ENCODE measurements at places on chromosomes 6 and 20. TPM values are rescaled to one million over a fixed set of nuclear protein-coding genes. Genes with fewer than 3 reads are reported as not detected.

DNA sequence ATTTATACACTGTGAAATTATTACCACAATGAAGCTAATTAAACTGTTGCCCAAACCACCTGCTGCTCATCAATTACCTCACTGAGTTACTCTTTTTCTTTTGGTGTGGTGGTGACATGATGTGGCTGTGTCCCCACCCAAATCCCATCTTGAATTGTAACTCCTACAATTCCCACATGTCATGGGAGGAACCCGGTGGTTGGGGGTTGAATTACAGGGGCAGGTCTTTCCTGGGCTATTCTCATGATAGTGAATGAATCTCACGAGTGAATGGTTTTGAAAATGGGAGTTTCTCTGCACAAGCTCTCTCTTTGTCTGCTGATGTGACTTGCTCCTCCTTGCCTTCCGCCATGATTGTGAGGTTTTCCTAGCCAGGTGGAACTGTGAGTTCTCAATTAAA, 145.0 kb downstream of the LRRC1 start:
- no peak for DNase-seq
- no peak overlapping the region for H3K27ac ChIP-seq
- no peak overlapping the region for H3K4me3 ChIP-seq
- no peaks in the 10 kb centered on the region for H3K27me3 ChIP-seq

DNA sequence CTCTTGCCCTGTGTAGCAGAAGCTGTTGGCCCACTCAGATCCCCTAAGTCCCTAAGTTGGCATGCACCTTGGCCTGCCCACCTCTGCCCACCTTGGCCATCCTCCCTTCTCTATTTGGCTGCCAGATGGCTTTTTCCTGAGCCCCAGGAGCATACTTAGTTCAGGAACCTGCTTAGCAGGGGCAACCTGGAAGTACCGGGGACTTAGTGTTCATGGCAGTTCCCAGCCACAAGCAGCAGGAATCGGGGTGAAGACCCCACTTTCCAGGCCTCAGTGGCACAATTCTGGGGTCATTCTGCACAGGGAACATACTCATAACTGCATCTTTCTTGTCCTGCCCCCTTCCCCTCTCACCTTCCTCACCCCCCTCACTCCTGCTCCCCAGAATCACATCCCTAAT, 158.0 kb upstream of the PMEPA1 start:
- H3K4me3 ChIP-seq = no peak overlapping the region
- H3K27ac ChIP-seq = no peak overlapping the region
- no peaks in the 10 kb centered on the region for H3K36me3 ChIP-seq
- no peaks in the 10 kb centered on the region for H3K27me3 ChIP-seq
- no peaks in the 10 kb centered on the region for H3K4me1 ChIP-seq

CST4 gene
- total RNA-seq = not detected

- H3K36me3 ChIP-seq = no peaks in the 10 kb centered on the region
- DNase-seq = peak; percentile 77
- H3K4me3 ChIP-seq = no peak overlapping the region
- H3K4me1 ChIP-seq = no peaks in the 10 kb centered on the region
- no peaks in the 10 kb centered on the region for H3K27me3 ChIP-seq
Measured at GRCh38 chr20:21615617-21616080, 89.8 kb upstream of the PAX1 start.

- H3K27ac ChIP-seq = no peak overlapping the region
- peak; percentile 77 for DNase-seq
- H3K27me3 ChIP-seq = peaks cover 95% of the 10 kb centered on the region
- peaks cover 3% of the 10 kb centered on the region for H3K36me3 ChIP-seq
- H3K4me1 ChIP-seq = no peaks in the 10 kb centered on the region
Measured at GRCh38 chr20:22577515-22578220, 6.7 kb downstream of the FOXA2 start.

RAET1G gene
- not detected for total RNA-seq

PNPLA1 gene
- not detected for total RNA-seq

DNA sequence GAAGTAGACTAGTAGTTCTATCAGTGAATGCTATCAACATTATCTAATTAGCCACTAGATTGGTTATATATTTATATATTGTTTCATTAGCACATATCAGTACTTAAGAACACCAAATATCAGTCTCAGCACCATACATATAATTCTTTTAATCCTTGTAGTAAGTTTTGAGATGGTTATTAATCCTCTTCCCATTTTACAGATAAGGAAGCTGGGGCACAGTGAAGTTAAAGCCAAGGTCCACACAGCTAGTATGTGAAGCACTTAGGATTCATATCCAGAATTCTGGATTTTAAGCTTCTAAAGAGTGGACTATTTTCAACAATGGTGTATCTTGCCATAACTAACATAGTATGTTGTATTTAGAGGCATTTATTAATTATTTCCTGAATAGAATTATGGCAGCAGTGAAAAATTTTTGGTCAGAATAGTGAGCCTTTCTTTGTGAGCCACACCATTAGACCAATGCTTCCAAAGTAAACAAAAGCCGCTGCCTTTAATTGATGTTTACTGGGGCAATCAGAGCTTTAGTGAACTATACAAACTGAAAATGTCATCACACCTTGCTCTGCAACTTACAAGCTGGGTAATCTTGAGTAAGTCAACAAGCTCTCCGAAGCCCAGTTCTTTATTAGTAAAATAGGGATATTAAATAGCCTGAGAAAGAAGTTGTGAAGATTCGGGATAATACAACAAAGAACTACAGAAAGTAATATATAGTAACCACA, 41.9 kb upstream of the HBS1L start:
- H3K27me3 ChIP-seq = no peaks in the 10 kb centered on the region
- H3K36me3 ChIP-seq = no peaks in the 10 kb centered on the region
- no peak overlapping the region for H3K4me3 ChIP-seq
- DNase-seq = no peak
- no peak overlapping the region for H3K27ac ChIP-seq
- no peaks in the 10 kb centered on the region for H3K4me1 ChIP-seq

PRPH2 gene
- 0.31 TPM for total RNA-seq

DNA sequence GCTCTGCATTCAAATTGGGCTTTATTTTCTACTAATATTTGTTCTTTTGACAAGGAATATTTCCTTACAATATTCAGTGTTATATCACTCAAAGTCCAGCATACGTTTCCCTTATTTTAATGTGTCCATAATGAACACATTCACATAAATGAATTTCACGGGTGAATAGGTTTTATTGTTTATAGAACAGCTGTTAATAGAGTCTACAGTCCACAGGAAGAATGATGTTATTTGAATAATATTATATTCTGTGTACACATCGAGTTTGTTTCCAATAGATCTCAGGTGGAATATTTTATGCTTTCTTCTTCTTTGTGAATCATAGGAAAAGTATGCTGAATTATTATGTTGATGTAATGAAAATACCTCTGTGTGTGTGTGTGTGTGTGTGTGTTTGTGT, 582.4 kb downstream of the CDH26 start:
- no peaks in the 10 kb centered on the region for H3K27me3 ChIP-seq
- no peak overlapping the region for H3K27ac ChIP-seq
- H3K4me3 ChIP-seq = no peak overlapping the region
- H3K36me3 ChIP-seq = no peaks in the 10 kb centered on the region
- no peak for DNase-seq

DNA sequence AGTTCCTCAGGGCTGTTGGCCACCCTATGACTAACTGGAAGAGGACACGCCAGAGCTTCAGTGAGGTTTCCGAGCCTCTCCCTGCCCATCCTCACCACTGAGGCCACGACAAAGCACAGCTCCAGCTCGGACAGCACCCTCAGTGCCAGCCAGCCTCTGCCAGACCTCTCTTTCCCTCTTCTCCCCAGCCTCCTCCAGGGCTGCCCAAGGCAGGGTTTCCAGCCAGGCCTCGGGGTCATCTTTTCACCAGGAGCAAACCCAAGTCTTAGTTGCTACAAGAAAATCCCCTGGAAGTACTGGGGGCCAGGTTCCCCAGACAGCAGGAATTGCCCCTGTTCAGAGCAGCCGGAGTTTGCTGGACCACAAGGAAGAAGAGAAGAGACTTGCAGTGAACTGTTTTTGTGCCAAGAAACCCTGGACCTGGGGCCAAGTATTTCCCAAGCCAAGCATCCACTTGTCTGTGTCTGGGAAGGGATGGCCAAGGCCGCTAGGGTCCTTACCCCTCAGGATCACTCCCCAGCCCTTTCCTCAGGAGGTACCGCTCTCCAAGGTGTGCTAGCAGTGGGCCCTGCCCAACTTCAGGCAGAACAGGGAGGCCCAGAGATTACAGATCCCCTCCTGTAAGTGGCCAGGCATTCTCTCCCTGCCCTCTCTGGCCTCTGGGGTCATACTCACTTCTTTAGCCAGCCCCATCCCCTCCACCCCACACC, 41.6 kb downstream of the PLAGL2 start:
- no peak for DNase-seq
- no peak overlapping the region for H3K4me3 ChIP-seq

TMEM217 gene
- 1.1 TPM for total RNA-seq

DNA sequence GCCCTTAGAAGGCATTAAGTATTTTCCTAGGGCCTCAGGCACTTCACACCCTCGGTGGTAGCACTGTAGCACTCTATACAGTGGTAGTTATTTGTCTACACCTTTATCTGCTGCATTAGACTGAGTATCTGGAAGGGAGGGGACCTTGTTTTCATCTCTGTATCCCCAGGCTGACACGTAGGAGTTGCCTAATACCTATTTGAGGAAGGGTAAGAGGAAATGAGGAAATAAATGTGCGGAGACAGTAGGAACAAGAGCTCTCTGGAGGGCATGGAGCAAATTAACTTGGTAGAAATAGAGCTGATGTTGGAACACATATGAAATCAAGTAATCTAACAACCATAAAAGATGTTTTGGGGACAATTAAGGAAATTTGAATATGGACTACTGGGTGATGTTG, 3.9 kb downstream of the CNPY3 start:
- no peaks in the 10 kb centered on the region for H3K27me3 ChIP-seq
- H3K27ac ChIP-seq = no peak overlapping the region
- no peak overlapping the region for H3K4me3 ChIP-seq
- H3K36me3 ChIP-seq = peaks cover 58% of the 10 kb centered on the region
- no peak for DNase-seq
- no peaks in the 10 kb centered on the region for H3K4me1 ChIP-seq

- DNase-seq = peak; percentile 63
- H3K27me3 ChIP-seq = peaks cover 65% of the 10 kb centered on the region
Measured at GRCh38 chr6:27767851-27768250, 144.3 kb downstream of the OR2B2 start.

DNA sequence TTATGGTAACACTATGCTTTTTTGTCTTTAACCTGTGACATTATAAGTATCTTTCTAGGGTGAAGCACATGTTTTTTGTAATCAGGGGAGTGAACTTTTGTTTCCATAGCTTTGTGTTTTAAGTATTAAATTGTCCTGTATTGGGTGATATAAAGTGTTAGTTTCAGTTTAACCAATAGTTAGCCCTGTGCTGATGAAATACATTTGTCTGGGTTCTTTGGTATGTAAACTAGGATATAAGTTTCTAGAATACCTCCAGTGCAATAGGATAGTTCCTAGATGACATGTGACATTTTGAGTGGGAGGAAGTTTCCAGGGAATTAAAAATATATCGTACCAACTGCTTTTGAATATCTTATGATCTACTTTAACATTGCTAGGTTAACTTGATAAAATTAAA, 611.0 kb upstream of the MARCKS start:
- H3K27ac ChIP-seq = no peak overlapping the region
- H3K36me3 ChIP-seq = no peaks in the 10 kb centered on the region
- H3K4me3 ChIP-seq = no peak overlapping the region
- no peak for DNase-seq
- H3K4me1 ChIP-seq = no peaks in the 10 kb centered on the region
- H3K27me3 ChIP-seq = no peaks in the 10 kb centered on the region

IRAK1BP1 gene
- total RNA-seq = 4.0 TPM

- H3K27me3 ChIP-seq = no peaks in the 10 kb centered on the region
- H3K4me3 ChIP-seq = no peak overlapping the region
- DNase-seq = peak; percentile 29
- no peaks in the 10 kb centered on the region for H3K36me3 ChIP-seq
Measured at GRCh38 chr6:168157272-168158212, 78.5 kb upstream of the FRMD1 start.

DNA sequence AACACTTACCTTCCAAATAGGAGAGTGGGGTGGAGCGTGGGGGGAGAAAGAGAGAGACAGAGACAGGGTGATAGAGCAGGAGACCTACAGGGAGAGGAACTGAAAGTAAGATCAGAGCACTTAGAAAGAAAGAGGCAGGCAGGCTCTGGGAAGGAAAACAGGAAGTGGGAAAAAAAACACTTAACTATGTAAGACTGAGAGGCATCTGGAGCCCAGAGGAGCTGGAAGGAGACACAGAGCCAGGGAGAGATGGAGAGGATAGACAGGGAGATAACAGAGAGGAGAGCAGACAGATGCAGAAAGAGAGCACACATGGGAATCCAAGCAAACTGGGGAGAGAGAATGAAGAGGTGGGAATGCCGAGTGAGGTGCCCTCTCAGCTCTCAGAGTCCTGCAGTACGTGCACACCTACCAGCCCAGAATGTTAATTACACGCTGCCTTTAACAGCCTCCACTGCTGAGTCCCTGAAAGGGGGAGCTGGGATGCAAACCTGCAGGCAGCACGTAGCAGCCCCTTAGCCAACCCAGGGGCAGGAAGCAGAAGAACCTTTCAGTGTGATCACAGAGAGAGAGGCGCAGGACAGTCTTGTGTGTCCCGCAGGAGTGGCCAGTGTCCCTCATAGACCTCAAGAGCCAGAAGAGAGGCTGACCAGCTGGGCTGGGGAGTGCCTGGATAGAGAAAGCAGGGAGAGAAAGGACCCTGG, 132.7 kb upstream of the LRFN2 start:
- no peak overlapping the region for H3K27ac ChIP-seq
- peak overlapping the region; percentile 10 for H3K4me3 ChIP-seq
- peak; percentile 55 for DNase-seq
- H3K4me1 ChIP-seq = peaks cover 5% of the 10 kb centered on the region
- H3K36me3 ChIP-seq = no peaks in the 10 kb centered on the region

GRCh38 chr6:37515712-37516075, 16.0 kb upstream of the CCDC167 start:
- H3K27ac ChIP-seq = no peak overlapping the region
- peaks cover 6% of the 10 kb centered on the region for H3K27me3 ChIP-seq
- H3K4me3 ChIP-seq = peak overlapping the region; percentile 60
- H3K36me3 ChIP-seq = no peaks in the 10 kb centered on the region

FRS3 gene
- 4.6 TPM for total RNA-seq

CTAGE9 gene
- total RNA-seq = not detected

BNIP5 gene
- not detected for total RNA-seq

FAM83C gene
- not detected for total RNA-seq

GRCh38 chr6:25981568-25982263, 19.1 kb downstream of the TRIM38 start:
- no peaks in the 10 kb centered on the region for H3K4me1 ChIP-seq
- no peaks in the 10 kb centered on the region for H3K36me3 ChIP-seq
- H3K27me3 ChIP-seq = no peaks in the 10 kb centered on the region
- H3K27ac ChIP-seq = no peak overlapping the region

GRCh38 chr20:58967652-58968429, 13.2 kb upstream of the NELFCD start:
- no peak for DNase-seq
- H3K4me1 ChIP-seq = no peaks in the 10 kb centered on the region
- no peaks in the 10 kb centered on the region for H3K36me3 ChIP-seq
- H3K27me3 ChIP-seq = no peaks in the 10 kb centered on the region
- H3K27ac ChIP-seq = no peak overlapping the region
- H3K4me3 ChIP-seq = no peak overlapping the region

Data from H9 (cell line).